ENCODE measurements at places on chromosomes 5 and 9.

GRCh38 chr5:158752656-158752973 lies 347.1 kb downstream of the EBF1 start:
- DNase-seq: no peak

- no peak for DNase-seq
These were observed 2.9 kb upstream of the SPINK5 start for GRCh38 chr5:148060881-148061280.

- no peak for DNase-seq
These were observed 132.1 kb downstream of the PDZD2 start for GRCh38 chr5:31770998-31771397.

DNA sequence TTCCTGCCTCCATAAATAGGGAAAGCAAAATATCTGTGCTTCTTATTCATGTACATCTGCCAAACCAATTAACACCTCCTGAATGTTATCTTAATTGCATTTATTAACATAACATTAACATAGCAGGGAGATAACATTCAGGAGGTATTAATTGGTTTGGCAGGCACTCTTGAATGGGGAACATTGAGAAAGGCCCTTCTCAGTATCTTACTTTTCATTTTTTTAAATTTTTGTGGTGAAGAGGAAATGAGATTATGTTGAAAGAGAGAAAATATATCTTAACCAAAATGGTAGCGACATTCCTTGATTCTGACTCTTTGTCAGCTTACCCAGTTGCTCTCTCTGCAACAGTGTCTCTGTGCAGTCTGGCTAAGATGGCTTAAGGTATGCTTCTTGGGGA lies 100.4 kb upstream of the TLE1 start:
- no peak for DNase-seq

DNA sequence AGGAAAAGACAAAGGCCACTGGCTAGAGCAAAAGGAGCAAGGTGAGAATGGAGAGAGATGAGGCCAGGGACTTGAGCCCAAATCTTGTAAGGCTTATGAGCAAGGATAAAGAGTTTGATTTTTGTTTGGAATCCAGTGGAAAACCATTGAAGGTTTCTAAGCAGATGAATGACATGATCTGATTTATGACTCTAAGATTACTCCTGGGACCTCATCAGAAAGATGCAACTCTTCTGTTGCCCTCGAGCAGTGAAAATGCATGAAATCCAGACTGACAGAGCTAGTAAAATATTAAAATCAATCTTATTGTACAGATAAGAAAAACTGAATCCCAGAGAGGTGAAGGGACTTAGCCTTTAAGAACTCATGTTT lies 677 bp downstream of the MFAP3 start:
- DNase-seq: no peak

All from COLO829 (cell line).